ENCODE measurements at places on chromosomes 12 and 14.

- no peak for DNase-seq
Observed at GRCh38 chr14:59347915-59348314, 117.3 kb downstream of the GPR135 start.

GRCh38 chr12:67790660-67791059 lies 142.1 kb downstream of the DYRK2 start:
- DNase-seq = no peak

- DNase-seq = no peak
Observed at GRCh38 chr12:102593134-102593533, 112.8 kb upstream of the IGF1 start.

DNA sequence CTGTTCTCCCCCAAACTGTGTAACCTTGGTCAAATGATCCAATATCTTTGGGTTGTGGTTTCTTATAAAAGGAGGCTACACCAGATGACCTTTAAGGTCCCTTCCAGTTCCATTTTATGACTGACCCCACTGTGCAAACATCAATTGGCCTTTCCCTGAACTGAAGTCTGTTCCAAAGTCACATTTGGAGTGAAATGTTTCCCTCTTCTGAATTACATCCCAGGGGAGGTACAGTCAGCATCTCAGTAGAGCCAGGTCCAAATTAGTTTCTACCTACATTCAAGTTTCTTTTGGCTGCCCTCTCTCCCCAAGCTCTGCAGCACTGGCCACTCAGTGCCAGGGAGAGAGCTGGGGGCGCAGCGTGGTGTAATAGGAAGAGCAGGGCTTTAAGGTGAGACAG lies 34.4 kb downstream of the LIMA1 start:
- no peak for DNase-seq

GRCh38 chr12:32039917-32040575 lies 66.6 kb upstream of the BICD1 start:
- no peak for DNase-seq

GRCh38 chr12:127760996-127761395 lies 506.0 kb upstream of the TMEM132C start:
- DNase-seq = no peak

GRCh38 chr14:104584557-104584956 lies 5.0 kb downstream of the C14orf180 start:
- DNase-seq = no peak

GRCh38 chr12:27208414-27208750 lies 35.7 kb upstream of the STK38L start:
- DNase-seq = no peak

DNA sequence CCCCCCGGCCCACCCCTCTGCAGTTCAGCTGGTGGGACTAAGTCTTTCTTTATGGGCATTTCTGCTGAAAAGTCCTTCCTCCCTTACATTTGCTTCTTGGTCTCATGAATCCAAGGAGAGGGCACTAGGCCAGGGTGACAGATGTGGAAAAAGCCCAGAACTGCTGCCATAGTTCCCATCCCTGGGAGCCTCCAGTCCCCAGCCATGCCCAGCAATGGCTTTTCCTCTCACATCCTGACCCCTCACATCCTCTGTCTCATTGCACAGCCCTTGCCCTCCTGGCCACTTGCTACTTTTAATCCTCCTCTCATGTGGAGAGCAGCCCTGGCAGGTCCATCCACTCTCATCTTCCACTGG lies 122.5 kb downstream of the ZFP36L1 start:
- no peak for DNase-seq

- no peak for DNase-seq
Observed at GRCh38 chr14:44662250-44662891, 155.3 kb upstream of the FSCB start.

Data from astrocyte of the cerebellum (primary cell).